ENCODE measurements at places on chromosomes 7 and 10.

GRCh38 chr10:45418417-45418848, 44.4 kb downstream of the ALOX5 start:
- no peak for DNase-seq

GRCh38 chr7:134646425-134647305, at the start of gene BPGM:
Gene BPGM, plus strand, starts transcription at chr7:134646853. Its CDS starts 14,655 bp downstream, at chr7:134661508.
- peak; percentile 97 for DNase-seq

GRCh38 chr10:76082956-76083355, 651.5 kb downstream of the LRMDA start:
- DNase-seq = no peak

DNA sequence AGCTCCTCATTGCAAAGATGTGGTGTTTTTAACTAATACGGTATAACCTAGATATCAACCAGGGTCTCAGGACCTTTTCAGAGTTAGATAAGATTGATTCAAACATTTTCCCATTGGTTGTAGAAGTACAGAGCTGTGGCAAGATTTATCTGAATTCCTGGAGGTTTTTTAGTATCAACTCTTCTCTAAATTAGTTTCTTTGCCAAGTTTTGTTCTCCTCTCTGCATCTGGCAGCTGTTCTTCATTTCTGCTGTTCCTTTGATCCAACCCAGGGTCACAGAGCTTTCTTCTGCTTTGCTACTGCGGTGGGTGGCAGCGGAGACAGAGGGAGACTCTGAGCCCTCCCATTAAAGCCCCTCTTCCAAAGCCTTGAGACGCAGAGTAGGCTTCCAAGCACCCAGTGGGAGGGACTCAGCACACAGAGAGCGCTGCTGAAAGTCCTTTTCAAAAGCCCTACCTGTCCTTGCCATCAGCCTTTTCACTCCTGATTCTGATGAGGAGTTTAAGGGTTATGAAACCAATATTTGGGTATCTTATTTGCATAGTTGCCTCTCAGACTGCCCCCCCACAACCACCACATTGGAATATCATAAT, 146.3 kb upstream of the EEPD1 start:
- no peak for DNase-seq

DNA sequence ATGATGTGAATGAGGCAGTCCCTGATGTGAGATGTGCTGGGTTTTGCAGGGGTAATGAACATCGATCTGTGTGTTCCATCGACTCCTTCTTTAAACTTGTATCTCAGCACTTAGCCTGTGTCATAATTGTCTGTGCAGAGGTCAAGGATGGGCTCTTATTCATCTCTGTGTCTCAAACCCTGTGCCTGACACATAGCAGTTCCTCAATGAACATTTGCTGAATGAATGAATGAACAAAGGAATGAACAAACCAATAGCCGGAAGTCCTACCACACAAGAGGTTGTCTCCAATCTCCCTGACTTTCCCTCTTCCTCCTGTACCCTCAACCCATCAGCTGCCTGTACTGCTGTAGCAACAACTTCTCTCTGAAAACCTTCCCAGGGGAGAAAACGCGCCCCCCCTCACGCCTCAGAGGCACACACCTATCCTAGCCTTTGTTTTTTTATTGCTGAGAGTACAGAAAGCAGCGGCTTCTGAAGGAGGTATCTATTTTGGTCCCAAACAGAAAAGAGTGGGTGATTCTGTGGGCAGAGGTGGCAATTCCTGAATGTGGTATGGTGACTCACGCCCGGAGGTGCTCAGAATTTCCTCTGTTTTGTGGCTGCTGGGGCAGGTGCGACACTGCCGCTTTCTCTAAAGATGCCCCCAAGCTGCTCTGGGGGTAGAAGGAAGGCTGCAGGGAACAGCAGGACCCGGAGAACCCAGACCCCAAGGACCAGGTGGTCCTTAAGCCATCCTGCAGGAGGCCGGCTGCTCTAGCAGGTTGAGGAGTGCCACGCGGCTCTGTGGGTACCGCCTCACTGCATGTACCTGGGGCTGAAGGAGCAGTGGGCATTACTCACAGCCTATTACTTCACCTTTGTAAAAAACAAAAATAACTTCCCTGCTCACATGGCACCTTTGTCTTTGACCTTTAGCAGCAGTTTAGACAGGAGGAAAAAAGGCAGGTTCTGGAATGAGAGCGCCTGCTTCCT, 9.6 kb downstream of the IL2RA start:
- no peak for DNase-seq

DNA sequence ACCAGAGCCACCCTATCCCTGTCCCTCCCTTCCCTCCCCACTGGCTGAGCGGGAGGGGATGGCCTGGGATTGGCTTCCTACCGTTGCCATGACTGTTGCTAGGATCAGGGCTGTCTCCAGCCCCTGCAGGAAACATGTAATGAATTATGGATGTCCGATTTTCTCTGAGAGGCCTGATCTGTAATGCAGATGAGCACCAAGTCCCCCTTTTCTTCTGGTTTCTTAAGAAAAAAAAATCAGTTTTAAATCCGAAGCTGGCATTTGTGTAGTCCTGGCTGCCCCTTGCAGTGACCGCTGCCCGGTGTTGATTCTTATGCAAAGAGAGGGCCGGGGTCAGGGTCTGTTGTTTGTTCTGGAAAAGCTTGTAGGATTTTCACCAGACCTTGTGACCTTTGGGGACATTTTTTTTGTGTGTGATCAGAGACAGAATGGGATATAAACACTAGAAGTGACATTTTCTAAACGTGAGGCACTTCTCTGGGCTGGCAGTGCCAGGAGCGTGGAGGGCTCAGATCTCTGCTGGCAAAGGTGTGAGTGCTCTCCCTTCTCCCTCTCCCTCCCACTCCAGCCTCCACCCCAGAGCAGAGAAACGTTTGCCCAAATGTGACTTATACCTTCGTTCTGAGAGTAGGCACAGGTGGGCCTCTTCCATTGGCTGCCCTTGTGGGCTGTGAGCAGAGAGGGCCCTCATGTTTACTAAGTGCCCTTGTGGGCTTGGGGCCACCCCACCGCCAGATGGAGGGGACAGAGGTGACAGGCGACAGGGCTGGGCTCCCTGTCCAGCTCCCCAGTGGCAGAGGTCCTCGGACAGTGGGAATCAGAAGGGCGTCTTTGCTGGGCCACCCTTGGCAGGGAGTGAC, 127.5 kb downstream of the DNAJB6 start:
- DNase-seq = no peak

DNA sequence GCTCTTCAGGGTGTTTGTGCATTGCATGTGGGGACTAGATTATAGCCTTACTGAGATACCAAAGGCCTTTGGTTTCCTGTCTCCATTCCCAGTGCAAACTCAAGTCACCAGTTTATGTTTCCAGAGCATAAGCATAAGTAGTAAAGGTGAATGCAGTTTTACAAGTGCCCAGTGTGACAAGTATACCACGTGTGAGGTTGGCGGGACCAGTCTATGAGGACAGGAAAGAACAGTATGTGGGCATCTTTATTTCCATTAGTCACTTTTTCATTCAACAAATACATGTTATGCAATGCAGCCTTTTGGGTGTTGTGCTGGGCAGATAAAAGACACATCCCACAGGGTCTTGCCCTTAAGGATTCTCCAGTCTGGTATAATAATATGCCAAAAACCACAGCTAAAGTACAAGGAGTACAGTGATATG, 146.5 kb downstream of the ARID5B start:
- no peak for DNase-seq
